Stimulated activated CD8-positive, alpha-beta memory T cell treated with anti-CD3 and anti-CD28 coated beads, Interleukin-4, amount 100 ng/mL, for 1 hour (primary cell): ENCODE measurements at places on chromosomes 7 and 10.

DNA sequence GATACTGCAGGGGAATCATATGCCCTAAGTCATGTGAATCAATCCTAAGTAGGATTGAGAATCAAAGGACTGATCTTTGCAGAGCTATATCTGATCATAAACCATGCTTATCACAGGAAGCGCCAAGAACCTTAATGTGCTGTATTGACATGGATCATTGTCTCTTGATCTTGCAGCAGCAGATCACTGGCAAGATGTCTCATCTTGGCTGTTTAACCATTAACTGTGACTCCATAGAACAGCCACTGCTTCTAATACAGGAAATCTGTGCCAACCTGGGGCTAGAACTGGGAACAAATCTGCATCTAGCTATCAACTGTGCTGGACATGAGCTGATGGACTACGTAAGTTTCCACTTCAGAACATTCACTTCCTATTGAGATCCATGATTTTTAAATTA, 21.6 kb downstream of the ENO4 start:
- no peak for DNase-seq

- no peak for DNase-seq
These were observed 458.8 kb downstream of the SORCS1 start for GRCh38 chr10:106705681-106706100.

DNA sequence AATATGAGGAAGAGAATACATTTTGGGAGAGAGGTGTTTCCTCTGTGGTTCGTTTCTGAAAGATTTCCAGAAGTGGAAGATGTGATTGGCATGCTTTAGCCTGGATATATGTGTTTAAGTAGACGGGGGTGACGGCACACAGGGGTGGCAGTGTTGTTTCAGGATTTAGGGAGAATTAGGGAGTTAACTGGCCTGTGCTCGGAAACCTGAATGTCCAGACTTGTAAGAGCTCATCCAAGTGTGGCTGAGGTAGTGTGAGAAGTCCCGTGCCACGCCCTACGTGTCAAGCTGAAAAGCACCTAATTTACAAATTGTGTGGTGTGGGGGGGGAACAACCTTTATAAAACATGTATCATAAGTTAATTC, 1.1 kb downstream of the RALA start:
- no peak for DNase-seq

- DNase-seq, result no peak
These were observed 29.0 kb downstream of the KLHDC10 start for GRCh38 chr7:130099331-130099730.

GRCh38 chr7:141974831-141975230, 1.3 kb upstream of the TAS2R38 start:
- no peak for DNase-seq

- DNase-seq, result no peak
These were observed 438 bp downstream of the ARID5B start for GRCh38 chr10:61901829-61902444.

DNA sequence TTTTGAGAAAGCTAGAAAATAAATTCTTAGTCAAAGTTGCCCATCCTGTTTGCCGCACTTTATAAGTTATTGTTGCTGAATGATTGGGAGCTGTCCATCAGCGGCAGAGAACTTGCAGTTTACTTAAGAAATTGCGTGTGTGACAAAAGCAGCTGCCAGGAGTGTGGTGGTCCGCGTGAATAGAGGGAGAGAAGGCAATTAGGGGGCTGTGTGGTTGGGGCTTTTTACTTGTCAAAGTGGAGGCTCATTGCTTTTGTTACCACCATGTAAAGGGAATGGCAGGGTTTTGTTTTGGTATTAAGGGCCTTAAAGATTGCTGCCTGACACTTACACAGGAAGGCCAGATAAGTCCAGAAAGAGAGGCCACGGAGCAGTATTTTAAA, 177.8 kb downstream of the TCF7L2 start:
- DNase-seq, result no peak

GRCh38 chr7:44060948-44061644, 4.3 kb downstream of the PGAM2 start:
- no peak for DNase-seq

GRCh38 chr7:43058271-43059066, 54.0 kb upstream of the HECW1 start:
- no peak for DNase-seq

GRCh38 chr10:52639652-52640051, 132.9 kb downstream of the MBL2 start:
- no peak for DNase-seq

GRCh38 chr10:28984431-28984830, 304.4 kb upstream of the LYZL1 start:
- DNase-seq, result no peak

DNA sequence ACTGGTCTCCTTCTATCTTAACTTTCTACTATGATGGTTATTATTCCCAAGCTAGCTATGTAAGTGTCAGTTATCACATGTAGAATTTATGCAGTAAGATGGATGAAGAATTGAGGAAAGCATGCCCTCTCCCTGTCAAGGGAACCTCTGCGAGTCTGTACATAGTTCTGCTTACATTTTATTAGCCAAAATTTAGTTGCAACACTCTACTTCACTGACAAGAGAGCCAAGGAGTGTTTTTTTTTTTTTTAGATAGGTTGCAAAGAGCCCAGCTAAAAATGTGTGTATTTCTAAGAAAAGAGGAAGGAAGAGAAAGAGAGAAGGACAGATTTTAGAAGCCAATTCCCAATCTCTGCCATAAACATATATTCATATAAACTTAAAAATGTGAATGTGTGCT, 357.7 kb upstream of the LRRN3 start:
- DNase-seq, result no peak

DNA sequence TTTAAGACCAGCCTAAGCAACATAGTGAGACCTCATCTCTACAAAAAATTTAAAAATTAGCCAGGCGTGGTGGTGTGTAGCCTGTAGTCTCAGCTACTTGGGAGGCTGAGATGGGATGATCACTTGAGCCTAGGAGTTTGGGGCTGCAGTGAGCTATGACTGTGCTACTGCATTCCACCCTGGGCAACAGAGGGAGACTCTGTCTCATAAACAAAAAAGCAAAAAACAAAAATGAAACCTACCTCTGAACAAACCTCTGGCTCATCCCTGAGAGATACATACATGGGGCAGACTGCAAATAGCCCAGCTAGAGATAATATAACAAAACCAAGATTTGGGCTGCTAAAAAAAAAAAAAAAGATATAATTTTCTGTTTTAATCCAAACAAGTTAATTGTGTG, 19.5 kb downstream of the C10orf67 start:
- DNase-seq, result no peak

DNA sequence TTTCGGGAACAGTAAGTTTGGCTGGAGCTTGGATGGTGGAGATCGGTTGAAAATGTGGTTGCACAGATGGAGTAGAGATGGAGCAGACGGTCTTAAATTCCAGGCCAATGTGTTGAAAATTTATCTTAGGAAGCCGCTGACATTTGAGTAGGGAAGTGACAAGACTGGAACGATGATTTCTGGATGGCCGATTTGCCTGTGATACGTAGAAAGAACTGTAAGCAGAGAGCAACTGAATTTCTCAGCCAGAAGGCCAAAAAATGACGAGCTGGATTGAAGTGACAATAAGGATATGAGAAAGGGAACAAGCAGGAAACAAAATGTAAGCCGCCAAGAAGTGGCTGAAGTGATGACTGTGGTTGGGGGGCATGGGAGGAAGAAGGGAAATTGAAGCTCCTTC, 687 bp upstream of the ARMC3 start:
- no peak for DNase-seq

DNA sequence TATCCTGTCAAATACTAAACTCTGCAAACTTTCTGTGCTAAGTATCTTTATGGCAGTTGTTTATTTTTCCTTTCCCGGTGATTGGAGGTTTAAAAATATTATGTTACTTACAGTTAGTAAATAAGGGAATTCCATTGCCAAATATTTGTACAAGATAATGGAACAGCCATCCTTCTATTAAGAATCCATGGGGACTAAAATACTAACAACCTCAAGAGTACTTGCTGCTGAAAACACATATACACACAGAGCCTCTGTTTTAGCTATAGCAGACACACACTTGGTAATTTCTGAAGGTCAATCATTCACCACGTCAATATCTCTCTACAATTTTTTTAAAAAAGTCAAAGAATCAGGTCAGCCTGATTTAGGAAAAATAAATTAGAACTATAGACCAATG, 32.4 kb downstream of the TSPAN12 start:
- no peak for DNase-seq

DNA sequence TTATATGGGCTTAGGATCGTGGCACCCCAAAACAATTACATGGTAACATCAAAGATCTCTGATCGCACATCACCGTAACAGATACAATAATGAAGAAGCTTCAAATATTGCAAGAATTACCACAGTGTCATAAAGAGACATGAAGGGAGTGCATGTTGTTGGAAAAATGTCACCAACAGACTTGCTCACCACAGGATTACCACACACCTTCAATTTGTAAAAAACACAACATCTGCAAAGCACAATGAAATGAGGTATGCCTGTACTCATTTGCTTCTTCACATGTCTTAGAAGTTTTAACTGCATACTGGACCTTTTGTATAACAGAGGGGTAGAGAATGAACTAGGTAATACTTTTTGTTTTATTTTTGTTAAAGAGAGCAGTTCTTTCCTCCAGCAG, 96.6 kb downstream of the TPST1 start:
- DNase-seq, result no peak

GRCh38 chr7:132138817-132139216, 437.5 kb downstream of the PLXNA4 start:
- no peak for DNase-seq

DNA sequence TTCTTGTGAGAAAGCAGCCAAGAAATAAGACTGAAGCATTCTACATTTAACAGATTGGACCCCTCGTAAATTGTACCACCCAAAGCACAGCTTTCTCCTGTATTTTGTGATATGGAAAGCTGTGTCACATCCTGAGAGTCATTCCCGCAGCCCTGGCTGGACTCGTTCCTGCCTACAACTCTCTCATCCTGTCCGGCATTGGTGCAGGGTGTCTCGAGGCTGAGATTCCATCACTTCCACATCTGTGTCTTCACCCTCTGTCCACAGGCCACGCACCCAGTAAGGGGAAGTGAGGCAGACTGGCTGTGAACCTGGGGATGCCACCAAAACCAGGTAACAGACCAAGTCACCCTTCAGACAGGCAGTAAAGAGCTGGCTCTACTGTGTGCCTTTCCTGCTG, 146.2 kb upstream of the KLF6 start:
- no peak for DNase-seq

GRCh38 chr7:29337546-29338116, 143.1 kb downstream of the CHN2 start:
- DNase-seq, result no peak

- DNase-seq, result no peak
These were observed 399 bp upstream of the OGDHL start for GRCh38 chr10:49762566-49762877.

DNA sequence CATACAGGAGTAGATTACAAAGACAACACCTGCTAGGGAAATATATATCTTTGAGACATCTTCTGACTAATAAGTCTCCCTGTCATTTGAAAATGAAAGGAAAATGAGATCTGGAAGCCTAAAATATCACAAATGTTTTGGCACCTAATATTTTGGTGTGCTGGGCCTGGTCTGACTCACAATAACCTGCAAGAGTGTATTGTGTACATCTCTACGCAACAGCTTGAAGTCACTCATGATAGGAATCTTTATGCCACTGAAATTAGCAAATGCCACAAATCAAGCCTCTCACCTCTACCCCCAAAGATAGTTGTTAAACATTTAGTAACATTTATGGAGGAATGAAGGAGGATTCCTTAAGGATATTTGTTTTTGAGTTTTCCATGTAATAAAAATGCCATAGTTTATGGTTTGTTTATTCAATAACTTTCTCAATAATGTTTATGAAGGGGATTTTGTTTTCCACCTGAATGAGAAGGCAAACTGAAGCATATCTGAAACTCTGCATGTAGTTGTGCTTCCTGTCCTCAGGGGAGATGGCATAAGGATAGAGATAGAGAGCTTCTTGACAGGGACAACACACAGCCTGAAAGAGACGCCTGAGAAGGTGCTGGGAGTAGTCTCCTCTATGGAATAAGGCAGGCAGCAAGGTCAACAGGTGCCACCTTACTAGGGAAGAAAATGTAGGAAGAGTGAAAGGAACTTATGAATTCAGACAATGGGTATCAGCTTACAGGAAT, 197.4 kb downstream of the AHR start:
- no peak for DNase-seq

- no peak for DNase-seq
These were observed 55.4 kb upstream of the MKRN1 start for GRCh38 chr7:140534743-140535142.

DNA sequence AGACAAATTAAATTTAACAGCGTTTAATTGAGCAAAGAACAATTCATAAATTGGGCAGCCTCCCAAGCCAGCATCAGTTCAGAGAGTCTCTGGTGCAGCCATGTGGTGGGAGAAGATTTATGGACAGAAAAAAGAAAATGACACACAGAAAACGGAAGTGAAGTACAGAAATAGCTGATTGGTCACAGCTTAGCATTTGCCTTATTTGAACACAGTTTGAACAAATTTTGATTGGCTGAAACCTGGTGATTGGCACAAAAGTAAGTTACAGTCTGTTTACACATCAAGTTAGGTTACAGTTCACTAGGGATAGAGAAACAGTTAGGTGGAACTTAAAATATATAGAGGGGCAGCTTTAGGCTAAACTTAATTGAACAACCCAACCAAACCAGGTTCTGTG, 720.1 kb downstream of the TYW1 start:
- no peak for DNase-seq

DNA sequence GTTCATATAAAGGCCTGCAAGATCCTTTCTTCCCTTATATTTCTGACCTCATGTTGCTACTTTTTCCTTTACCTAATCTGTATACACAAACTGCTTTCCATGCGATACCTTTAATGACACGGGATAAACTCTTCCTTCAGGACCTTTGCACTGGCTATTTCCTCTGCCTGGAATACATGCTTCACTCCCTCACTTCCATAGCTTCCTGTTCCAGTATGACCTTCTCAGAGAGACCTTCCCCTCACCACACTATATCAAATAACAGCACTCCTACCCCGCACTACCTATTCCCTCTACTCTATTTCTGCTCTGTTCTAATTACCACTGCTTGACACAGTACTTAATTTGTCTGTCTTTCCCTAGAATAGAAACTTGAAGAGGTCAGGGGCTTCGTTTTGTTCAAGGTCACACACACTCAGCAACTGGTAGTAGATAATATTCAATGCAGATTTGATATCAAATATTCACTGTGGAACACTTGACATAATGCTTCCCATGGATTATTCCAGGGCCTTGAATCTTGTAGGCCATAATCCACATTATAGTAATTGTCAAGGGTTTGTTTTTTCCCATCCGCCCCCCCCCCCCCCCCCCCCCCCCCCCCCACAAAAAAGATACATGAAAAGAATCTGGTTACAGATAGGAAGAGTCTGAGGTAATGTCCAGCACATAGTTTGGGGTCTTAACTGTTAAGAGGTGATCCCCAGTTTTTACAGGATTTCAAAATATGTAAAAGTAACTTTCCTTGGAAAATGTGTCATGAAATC, 11.1 kb downstream of the SYPL1 start:
- DNase-seq, result no peak
